ENCODE measurements at places on chromosomes 16 and 17. TPM values are rescaled to one million over a fixed set of nuclear protein-coding genes. Genes with fewer than 3 reads are reported as not detected.
A peak's percentile ranks its signal among the peaks of the same experiment; 100 is the strongest.

GRCh38 chr17:56441308-56441707, 152.2 kb upstream of the NOG start:
- H3K27ac ChIP-seq, result no peak overlapping the region
- peaks cover 8% of the 10 kb centered on the region for H3K4me1 ChIP-seq
- H3K4me3 ChIP-seq, result no peak overlapping the region
- no peaks in the 10 kb centered on the region for H3K36me3 ChIP-seq

- H3K4me1 ChIP-seq, result peaks cover 10% of the 10 kb centered on the region
- peak overlapping the region; percentile 99 for H3K4me3 ChIP-seq
- H3K36me3 ChIP-seq, result peaks cover 24% of the 10 kb centered on the region
Measured at GRCh38 chr16:54286090-54286365, 559 bp downstream of the IRX3 start.

Gene LGALS9C
- not detected for total RNA-seq

DNA sequence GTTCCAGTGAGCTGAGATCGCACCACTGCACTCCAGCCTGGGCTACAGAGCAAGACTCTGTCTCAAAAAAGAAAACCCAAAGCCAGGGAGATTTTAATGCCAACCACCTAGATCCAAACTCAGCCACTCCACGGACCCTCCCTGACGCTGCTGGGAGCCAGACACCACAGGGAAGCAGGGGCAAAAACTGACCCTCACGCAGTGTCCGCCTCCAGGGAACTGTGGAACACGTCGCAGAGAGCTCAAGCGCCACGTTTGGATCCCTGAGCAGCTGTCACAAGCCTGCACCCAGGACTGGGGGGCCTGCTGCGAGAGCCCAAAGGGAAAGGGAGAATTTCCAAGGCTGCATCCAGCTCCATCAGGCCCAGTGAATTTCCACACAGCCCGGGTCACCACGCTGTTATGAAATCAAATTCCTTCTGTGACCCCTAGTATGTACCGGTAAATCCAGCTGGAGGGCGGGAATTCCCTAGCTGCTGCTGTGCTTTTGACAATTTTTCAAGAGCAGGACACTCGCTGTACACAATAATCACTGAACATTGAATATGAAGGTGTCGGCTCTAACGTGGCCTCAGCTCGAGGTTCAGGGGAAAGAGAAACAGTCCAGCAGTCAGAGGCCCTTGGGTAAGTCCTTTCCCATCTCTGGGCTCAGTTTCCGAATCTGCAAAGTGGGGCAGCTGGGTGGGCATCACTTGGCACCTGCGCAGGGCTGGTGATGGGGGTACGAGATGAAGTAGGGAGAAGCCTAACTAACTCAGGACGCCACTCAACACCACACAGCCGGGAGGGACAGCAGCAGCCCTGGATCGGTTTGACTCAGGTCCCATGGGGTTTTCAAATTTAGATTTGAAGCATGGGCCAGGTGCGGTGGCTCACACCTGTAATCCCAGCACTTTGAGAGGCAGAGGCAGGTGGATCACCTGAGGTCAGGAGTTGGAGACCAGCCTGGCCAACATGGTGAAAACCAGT, 8.6 kb downstream of the CARHSP1 start:
- H3K27ac ChIP-seq, result no peak overlapping the region
- no peak overlapping the region for H3K4me3 ChIP-seq
- H3K4me1 ChIP-seq, result peaks cover 16% of the 10 kb centered on the region
- peaks cover 5% of the 10 kb centered on the region for H3K36me3 ChIP-seq

Gene CHAD
- 0.11 TPM for total RNA-seq

DNA sequence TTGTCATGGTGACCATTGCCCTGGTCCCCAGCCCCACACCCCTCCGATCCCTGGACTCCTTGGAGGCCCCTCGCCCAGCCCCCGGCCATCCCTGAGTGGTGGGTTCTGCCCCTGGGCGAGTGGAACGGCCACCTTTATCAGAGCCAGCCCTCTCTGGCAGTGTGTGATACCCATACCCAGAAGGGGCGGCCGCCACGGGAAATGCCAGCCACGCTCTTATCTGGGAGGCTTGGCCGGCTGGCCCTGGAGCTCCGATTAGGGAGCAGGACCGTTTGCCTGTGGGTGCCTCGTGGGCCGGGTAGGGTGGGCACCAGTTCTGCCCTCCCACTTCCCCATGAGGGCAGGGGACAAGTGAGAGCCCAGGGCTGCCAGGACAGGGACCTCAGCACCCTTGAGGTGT, 58.3 kb upstream of the ZC3H18 start:
- no peaks in the 10 kb centered on the region for H3K36me3 ChIP-seq
- DNase-seq, result no peak
- H3K27me3 ChIP-seq, result no peaks in the 10 kb centered on the region
- H3K27ac ChIP-seq, result no peak overlapping the region
- peaks cover 6% of the 10 kb centered on the region for H3K4me1 ChIP-seq
- no peak overlapping the region for H3K4me3 ChIP-seq

DNA sequence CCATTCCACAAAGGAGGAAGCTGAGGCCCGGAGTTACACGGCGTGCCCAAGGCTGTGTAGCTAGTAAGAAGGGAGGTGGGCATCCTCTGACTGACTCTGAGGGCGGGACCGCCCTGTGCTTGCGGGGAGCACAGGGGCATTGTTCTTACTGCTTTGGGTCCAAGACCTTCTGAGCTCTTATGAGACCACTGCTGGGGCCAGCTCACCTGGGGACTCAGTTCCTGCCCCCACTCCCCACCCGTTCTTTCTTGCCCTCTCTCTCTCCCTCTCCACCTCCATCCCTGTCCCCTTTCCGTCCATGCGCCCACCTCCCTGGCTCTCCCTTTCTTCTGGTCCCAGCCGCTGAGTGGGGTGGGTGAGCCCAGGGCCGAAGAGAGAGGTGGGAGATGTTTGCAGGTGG, 19.6 kb downstream of the CCR7 start:
- no peaks in the 10 kb centered on the region for H3K27me3 ChIP-seq
- DNase-seq, result no peak
- H3K27ac ChIP-seq, result no peak overlapping the region
- H3K36me3 ChIP-seq, result no peaks in the 10 kb centered on the region
- H3K4me3 ChIP-seq, result no peak overlapping the region

DNA sequence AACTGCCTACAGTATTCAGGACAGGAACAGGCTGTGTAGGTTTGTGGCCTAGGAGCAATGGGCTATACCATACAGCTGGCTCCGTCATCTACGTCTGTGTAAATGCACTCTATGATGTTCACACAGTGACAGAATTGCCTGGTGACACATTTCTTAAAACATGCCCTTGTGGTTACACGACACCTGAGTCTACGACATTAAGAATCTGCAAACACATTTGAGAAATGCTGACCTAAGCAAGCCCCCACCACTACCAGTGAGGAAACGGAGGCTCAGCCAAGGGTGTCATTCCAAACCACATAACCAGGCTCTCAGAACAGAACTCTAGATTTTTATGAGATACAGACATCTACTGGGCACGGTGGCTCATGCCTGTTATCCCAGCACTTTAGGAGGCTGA, 23.5 kb downstream of the USP36 start:
- no peak overlapping the region for H3K4me3 ChIP-seq
- no peak for DNase-seq
- no peaks in the 10 kb centered on the region for H3K4me1 ChIP-seq
- no peaks in the 10 kb centered on the region for H3K27me3 ChIP-seq
- peaks cover 71% of the 10 kb centered on the region for H3K36me3 ChIP-seq

- H3K27me3 ChIP-seq, result no peaks in the 10 kb centered on the region
- no peak for DNase-seq
- H3K4me1 ChIP-seq, result peaks cover 24% of the 10 kb centered on the region
- H3K27ac ChIP-seq, result no peak overlapping the region
- H3K36me3 ChIP-seq, result no peaks in the 10 kb centered on the region
Measured at GRCh38 chr17:32527146-32527545, 40.4 kb downstream of the CDK5R1 start.

Gene ADGRG1
- total RNA-seq, result not detected

GRCh38 chr16:11743308-11744074, 834 bp upstream of the TXNDC11 start:
- H3K4me1 ChIP-seq, result peaks cover 14% of the 10 kb centered on the region
- no peaks in the 10 kb centered on the region for H3K36me3 ChIP-seq
- H3K27ac ChIP-seq, result peak overlapping the region; percentile 91
- H3K4me3 ChIP-seq, result peak overlapping the region; percentile 23
- no peaks in the 10 kb centered on the region for H3K27me3 ChIP-seq

Gene CHRNE
- total RNA-seq, result 0.35 TPM

Gene PPP1R1B
- 4.3 TPM for total RNA-seq

GRCh38 chr16:88783391-88784073, 1.5 kb downstream of the PIEZO1 start:
- H3K27ac ChIP-seq, result peak overlapping the region; percentile 70
- DNase-seq, result no peak
- H3K27me3 ChIP-seq, result no peaks in the 10 kb centered on the region
- no peak overlapping the region for H3K4me3 ChIP-seq

- H3K4me1 ChIP-seq, result peaks cover 4% of the 10 kb centered on the region
- no peak overlapping the region for H3K27ac ChIP-seq
- no peak for DNase-seq
- no peaks in the 10 kb centered on the region for H3K36me3 ChIP-seq
- no peaks in the 10 kb centered on the region for H3K27me3 ChIP-seq
- no peak overlapping the region for H3K4me3 ChIP-seq
Measured at GRCh38 chr17:77821114-77821513, 137.4 kb upstream of the TNRC6C start.

DNA sequence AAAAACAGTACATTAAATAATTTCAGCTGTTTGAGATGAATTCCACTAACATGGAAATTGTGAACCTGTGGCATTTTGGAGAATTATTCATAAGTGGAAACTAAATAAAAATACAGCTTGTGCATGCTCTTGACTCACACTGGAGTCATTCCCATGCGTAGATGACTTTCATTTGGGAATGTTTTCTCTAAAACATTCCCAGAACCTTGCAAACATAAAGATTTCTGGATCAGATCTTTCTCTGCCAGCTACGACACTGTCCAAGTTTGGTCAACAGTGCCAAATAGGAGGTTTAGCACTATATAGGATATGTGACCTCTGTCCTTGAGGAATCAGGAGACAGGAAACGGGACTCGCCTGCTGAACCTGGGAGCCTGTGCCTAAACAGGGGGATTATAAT, 400.9 kb downstream of the SLC39A11 start:
- no peak for DNase-seq
- H3K4me3 ChIP-seq, result no peak overlapping the region
- no peaks in the 10 kb centered on the region for H3K27me3 ChIP-seq
- no peak overlapping the region for H3K27ac ChIP-seq
- no peaks in the 10 kb centered on the region for H3K36me3 ChIP-seq
- H3K4me1 ChIP-seq, result peaks cover 25% of the 10 kb centered on the region

DNA sequence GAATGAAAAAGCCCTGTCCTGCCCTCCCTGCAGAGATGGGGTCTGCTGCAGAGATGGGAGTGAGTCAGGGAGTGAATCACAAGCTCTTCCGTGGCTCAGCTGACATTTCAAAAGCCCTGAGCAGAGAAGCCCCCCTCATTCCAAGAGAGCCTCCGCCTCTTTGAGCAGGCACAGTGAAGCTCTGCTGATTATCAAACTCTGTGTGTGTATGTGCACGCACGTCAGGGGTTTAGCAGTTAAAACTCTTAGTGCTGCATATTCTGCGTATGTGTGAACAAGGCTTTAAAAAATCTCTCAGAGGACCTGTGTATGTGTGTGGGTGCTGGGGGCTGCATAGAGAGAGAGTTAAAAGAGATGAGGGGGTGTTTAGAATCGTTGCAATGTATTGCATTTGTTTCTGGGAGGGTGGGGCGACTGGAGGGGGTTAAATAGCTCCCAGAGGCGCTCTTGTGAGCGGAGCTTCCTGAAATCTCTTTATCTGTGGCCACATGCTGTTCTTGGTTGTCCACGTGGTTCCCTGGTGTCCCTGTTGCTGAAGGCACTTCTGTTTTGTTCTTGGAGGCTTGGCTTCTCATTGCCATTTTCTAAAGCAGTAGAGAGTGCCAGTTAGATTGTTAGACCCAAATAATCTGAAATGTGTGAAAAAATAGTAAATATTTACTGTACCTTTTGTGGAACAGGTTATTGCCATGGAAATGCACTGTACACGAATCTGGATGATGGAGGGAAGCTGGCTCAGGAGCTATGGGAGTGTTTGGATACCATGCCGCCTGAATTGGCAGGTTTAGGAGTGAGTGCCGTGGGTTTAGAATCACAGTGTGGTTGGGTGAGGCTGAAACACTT, 116.6 kb downstream of the PRKCB start:
- peak overlapping the region; percentile 13 for H3K4me3 ChIP-seq
- no peak overlapping the region for H3K27ac ChIP-seq
- H3K4me1 ChIP-seq, result peaks cover 5% of the 10 kb centered on the region
- peak; percentile 39 for DNase-seq
- H3K36me3 ChIP-seq, result no peaks in the 10 kb centered on the region
- H3K27me3 ChIP-seq, result no peaks in the 10 kb centered on the region

Gene NPIPB9
- total RNA-seq, result 1.5 TPM

Gene HOXB8
- total RNA-seq, result not detected

Gene MYADML2
- total RNA-seq, result 22.8 TPM

Gene MYLK3
- total RNA-seq, result 203 TPM

DNA sequence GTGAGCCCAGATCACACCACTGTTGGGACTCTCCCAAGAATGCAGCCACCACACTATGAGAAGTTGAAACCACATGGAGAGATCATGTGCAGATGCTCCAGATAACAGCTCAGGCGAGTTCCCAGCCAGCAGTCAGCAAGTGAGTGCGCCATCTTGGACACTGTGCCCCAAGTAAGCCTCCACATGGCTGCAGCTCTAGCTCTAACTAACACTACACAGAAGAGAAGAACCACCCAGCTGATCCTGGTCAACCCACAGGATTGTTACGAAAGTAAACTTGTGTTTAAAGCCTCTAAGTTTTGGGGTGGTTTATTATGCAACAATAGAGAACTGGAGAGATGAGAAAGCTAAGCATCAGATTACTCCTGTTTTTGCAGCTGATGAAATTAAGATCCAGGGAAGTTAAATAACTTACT, 25.8 kb downstream of the SLC38A7 start:
- no peaks in the 10 kb centered on the region for H3K4me1 ChIP-seq
- H3K27me3 ChIP-seq, result no peaks in the 10 kb centered on the region
- no peak overlapping the region for H3K4me3 ChIP-seq
- H3K36me3 ChIP-seq, result no peaks in the 10 kb centered on the region
- H3K27ac ChIP-seq, result no peak overlapping the region
- DNase-seq, result peak; percentile 8

Gene SEC14L1
- 25.5 TPM for total RNA-seq

Gene TAC4
- total RNA-seq, result not detected

DNA sequence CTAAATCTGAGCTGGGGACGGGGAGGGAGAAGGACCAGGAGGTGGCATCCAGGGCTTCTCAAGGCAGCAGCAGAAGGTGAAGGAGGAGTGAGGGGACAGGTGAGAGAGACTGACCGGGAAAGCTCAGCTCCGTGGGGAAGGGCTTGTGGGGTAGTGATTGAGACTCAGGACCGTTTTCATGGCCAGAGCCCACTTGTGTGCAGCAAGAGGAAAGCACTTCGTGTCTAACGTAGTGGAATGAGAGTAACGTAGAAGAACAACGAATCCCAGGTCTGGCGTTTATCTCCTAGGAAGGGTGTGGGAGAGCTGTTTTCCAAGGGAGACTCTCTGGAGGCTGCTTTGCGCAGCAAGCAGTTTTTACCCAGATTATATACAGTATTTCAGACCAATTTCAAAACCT, 1.3 kb upstream of the CDH3 start:
- peak overlapping the region; percentile 95 for H3K27ac ChIP-seq
- peaks cover 33% of the 10 kb centered on the region for H3K4me1 ChIP-seq
- DNase-seq, result peak; percentile 72
- peak overlapping the region; percentile 91 for H3K4me3 ChIP-seq

All from cardiac muscle cell (in vitro differentiated cells and primary cell).